ENCODE measurements at places on chromosomes 3 and 15.

- DNase-seq, result no peak
Observed at GRCh38 chr3:174132421-174133042, 726.6 kb upstream of the NAALADL2 start.

DNA sequence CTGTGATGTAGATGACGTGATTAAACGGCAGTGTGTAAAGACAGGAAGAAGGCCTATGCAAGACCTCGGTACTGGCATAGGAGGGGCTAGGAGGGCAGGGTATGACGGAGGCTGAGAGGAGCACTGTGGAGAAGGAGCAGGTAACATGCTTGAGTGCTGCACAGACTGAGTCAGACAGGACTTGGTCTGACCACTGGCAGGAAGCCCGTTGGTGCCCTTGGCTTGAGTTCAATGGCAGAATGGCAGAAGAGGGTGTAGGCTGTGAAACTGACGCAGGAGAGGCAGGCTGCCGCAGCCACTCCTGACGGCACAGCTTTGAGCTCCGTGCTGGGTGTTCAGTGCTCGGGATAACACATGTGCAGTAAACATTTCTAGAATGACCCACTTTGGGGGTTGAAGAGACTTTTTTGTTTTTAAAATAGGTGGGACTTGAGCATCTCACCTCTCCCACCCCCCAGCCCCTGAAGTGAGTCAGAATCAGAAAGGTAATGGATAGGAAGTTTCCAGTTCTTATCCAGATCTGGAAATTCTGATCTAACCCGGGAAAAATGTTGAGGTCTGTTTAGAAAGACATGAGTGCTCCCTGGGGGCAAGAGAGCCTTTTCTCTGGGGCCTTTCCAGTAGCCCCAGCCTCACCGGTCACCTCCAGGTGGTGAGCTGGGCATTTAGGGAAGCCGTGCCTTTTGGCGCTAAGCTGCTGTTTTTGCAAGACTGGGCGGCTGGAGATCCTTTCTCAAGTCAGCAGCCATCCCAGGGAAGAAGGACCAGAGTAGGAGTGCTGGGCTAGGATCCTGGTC, 126.4 kb downstream of the RPLP1 start:
- DNase-seq, result peak; percentile 16

- DNase-seq, result no peak
Observed at GRCh38 chr15:22950256-22950990, 29.7 kb downstream of the CYFIP1 start.

DNA sequence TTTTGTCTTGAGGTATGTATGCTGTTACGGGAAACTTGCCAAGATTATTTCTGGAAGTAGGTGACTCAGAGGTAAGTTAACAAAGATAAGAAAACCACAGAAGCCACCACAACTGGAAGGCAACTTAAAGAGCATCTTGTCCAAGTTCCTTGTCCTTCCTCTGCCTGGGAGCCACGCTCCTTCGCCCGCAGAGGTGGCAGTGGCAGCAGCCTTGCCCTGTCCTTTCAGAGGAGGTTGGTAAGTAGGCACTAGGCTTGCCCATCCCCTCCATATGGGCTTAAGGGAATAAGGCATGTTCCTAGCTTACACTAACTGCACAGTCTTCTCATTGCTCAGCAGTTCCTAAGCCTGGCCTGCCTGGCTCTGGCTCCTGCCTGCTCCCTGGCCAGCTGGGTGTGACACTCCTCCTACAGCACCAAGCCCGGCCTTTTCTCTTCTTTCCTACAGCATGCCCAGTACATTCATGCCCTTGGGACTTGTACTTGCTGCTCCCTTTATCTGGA, 48.0 kb upstream of the RAB6B start:
- DNase-seq, result no peak

GRCh38 chr3:113514265-113514769, 639 bp downstream of the SPICE1 start:
- DNase-seq, result no peak

DNA sequence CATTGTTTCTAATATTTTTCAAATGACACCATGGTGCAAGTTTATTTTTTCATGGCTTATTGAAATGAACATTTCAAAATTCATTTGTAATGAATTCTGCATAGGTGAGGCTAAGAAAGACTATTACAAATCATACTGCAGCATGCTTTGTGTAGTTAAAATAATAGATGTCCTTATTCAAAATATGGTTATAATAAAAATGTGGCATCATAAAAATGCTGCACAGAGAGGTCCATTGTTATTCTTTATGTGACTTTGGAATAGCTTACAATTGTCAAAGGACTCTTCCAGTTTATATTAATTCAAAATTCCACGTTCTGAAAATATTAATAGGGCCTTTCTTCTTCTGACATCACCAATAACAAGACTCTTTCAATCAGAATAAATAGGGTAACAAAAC, 222.7 kb downstream of the GAP43 start:
- DNase-seq, result no peak

DNA sequence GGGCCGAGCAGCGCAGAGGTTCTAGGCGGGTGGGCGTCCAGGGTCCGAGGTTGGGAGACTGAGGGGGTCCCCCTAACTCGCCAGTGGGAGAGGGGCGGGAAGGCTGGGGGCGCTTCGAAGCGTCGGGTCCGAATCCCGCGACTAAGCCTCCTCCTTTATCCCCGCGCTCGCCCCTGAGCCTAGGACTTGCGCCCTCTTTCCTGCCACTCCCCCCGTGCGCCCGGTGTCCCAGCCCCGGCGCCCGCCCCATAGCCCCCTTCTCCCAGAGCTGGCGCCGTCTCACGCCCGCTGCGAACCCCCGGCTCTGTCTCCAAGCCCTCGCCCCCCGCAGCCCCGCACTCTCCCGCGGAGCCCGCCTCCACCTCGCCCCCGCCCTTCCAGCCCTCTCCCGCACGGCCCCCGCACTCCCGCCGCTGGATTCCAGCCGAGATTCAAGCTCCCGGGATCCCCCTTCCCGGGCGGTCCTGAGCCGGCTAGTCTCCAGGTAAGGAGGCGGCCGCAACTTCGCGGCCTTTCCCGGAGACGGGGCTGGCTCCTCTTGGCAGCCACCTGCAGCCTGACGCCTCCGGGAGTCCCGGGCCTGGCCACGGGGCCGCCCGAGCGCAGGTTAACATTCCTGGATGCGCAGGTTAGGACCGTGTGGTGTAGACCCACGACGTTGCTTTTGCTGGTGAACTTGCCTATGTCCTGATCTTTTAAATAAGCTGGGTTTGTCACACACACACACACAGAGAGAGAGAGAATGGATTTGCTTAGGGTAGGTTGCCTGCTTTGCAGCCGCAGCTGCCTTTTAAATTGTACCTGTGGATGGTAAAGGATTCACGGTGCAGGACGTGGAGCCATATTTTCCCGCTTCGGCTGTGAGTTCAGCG, 563 bp downstream of the PXYLP1 start:
- DNase-seq, result no peak

GRCh38 chr15:59528429-59528828, 83.2 kb upstream of the GCNT3 start:
- DNase-seq, result no peak

- DNase-seq, result no peak
Observed at GRCh38 chr3:130932979-130933378, 39.1 kb downstream of the ATP2C1 start.

GRCh38 chr3:170296703-170297102, 60.8 kb upstream of the SKIL start:
- no peak for DNase-seq

- no peak for DNase-seq
Observed at GRCh38 chr3:53795789-53796560, 50.2 kb downstream of the CHDH start.

DNA sequence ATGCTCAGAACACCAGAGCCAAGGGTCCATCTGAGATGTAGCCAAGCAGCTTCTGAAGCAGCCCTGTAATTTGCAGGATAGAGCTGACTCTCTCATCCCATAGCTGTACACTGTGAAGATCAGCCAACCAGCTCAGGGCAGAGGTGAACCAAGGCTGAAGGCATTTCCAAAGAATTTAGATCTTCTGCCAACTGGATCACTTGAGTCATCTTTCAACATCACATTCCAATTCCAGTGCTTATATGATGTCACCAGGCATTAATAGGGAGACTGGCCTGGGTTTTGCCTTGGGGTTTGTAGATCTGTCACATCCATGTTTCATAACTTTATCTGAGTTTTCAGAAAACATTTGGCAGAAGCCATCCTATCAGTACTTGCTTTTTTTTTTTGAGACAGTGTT, 98.2 kb downstream of the NR2F2 start:
- DNase-seq, result no peak

DNA sequence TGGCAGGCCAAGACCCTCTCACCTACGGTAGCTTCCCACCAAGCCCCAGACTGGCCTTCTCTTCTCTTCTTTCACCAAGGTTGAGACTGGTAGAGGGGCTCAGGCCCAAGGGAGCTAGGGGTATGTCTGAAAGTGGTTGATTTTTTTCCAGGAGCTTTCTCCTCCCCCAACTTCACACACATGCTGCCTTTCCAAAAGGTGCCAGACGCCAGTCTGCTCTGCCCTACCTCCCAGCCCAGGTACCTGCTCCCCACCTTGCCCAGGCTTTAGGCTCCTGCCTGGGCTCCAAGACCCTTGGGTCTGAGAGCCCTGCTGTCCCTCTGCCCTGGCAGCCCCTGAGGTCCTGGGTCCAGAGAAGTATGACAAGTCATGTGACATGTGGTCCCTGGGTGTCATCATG, 28.4 kb downstream of the MAPKAPK3 start:
- DNase-seq, result no peak

DNA sequence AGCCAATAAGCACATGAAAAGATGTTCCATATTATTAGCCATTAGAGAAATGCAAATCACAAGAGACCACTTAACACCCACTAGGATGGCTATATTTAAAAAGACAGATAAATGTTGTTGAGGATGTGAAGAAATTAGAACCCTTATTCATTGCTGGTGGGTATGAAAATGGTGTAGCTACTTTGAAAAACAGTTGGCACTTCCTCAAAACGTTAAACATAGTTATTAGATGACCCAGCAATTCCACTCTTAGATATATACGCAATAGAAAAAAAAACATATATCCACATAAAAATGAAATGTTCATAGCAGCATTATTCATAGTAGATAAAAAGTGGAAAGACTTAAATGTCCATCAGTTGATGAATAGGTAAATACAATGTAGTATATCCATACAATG, 47.1 kb upstream of the TERB2 start:
- DNase-seq, result no peak

DNA sequence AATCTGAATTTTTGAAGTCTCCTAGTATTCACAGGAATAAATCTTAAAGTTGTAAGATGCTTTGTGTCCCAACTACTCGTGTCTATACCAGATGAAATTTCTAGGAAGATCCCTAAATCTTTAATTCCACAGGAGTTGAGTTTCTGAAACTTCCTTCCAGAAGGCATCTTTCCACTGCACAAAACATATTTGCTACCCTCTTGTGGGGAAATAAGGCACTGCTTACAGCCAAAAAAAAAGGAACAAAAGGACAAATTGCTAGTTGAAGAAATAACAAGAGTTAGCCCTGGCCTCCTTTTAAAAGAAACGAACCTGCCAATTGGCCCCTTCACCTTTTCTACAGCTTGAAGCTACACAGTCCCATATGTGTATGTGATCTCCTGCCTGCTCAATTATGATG, 54.0 kb downstream of the TAFA4 start:
- DNase-seq, result no peak

DNA sequence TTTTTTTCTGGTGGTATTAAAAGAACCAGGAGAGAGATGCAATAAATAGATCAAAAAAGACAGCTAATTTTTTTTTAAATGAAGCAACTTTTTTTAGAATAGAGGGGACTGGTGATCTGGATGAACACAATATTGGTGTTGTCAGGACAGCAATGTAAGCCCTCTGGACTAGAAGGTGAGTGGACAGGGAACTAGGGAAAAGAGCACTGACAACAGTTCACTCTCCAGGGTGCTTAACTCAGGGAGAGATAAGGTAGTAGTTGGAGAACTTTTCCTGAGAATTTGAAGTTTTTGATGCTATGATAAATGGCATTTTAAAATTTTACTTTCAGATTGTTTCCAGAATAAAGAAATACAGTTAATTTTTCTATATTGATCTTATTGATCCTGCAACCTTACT, 158.3 kb upstream of the STAC start:
- no peak for DNase-seq

- no peak for DNase-seq
Observed at GRCh38 chr15:36133742-36134141, 445.7 kb upstream of the CDIN1 start.

GRCh38 chr3:72102112-72102616, 317.2 kb upstream of the PROK2 start:
- DNase-seq, result no peak

DNA sequence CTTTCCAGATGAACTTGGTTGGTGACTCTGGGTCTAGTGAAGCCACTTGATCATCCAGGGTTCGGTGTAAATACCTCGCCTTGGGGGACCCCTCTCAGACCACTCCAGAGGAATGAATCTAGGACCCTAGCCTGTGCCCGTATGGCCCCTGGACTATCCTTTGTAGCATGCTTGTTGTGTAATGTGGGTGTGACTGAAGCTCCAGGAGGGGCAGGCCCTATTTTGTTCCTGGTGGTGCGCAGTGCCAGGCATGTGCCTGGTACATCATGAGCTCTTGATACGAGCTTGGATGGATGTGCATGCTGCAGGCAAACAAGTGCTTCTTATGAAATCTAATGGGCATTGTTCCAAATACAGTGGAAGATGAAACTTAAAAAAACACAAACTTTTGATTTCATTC, 82.8 kb downstream of the EBLN2 start:
- no peak for DNase-seq

GRCh38 chr3:160444411-160444810, 5.2 kb downstream of the TRIM59 start:
- DNase-seq, result no peak

GRCh38 chr3:11835028-11835639, 11.6 kb downstream of the TAMM41 start:
- no peak for DNase-seq

- no peak for DNase-seq
Observed at GRCh38 chr3:134682196-134682880, 31.5 kb upstream of the KY start.

Data from T-helper 2 cell (primary cell).